Esophagus mucosa (tissue), 1 donor: ENCODE measurements at places on chromosomes 5 and 9.

GRCh38 chr5:105952875-105953274 is 1717.9 kb downstream of the EFNA5 start:
- ATAC-seq: no peak

DNA sequence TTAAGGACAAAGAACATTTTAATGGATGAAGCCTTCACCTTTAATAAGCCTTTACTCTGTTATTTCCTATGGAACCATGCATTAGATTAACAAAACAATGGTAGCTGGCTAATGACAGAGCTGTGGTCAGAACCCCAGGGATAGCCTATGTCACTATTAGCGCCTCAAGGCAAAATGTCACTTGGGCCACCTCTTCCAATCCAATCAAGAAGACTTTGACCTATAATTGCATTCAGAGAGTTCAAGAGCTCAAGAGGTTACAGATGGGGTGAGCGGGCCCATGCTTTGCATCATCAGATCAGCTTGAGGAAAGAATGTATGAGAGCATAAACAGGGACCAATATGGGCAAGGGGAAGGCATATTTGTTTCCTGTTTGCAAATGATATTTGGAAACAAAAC is 425.1 kb downstream of the ARHGEF28 start:
- no peak for ATAC-seq

DNA sequence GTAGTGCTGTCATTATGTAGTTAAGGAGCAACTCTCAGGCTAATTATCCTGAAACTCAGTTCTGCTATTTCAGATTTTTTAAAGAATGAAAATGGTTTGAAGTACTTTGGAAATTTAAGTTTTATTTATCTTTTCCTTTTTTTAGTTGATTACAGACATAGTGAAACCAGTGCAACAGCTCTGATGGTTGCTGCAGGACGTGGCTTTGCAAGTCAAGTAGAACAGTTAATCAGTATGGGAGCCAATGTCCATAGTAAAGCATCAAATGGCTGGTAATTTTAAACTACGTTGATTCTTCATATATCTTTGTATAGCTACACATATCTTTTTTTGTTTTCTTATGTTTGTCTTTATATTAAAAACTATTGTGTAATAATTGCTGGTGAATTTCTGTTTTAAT is 34.9 kb downstream of the YTHDC2 start:
- ATAC-seq: no peak

GRCh38 chr9:35847792-35848572 is 19.0 kb downstream of the TMEM8B start:
- peak; percentile 77 for ATAC-seq

GRCh38 chr5:175285261-175285660 is 158.7 kb downstream of the DRD1 start:
- no peak for ATAC-seq

DNA sequence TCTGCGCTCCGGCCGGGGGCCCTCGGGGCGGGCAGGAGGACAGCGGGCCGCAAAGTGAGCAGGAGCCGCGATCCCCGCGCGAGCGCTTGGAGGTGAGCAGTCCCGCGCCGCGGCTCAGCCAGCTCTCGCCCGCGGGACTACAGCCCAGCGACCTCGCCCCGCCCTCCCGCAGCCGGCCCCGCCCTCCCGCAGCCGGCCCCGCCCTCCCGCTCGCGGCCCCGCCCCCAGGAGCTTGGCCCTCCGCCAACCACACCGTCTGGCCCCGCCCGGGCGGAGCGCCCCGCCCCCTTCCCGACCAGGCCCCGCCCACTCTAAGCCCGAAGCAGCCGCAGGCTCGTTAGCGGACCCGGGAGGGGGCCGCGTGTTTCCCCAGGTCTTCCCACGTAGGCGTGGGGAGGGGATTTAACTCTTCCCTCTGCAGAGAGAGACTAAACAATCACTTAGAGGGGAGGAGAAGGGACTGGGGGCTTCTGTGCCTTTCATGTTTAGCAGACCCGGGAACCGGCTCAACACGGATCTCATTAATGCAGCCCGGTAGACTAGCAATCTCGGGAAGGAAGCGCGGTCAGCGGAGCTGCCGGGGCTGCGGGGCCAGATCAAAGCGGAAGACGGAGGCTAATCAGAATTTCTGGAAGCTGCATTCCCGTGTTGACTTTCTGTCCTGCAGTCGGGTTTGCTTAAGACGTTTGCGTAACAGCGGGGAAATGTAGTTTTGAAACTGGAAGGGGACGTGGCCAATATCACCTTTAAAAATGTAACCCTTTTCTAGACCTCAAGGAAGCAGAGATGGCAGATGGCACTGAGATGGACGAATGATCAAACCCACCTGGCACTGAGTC is at the start of gene MYO10:
Gene MYO10, minus strand, starts transcription at position 139 of the 839 bp plus-strand sequence. CDS start 480 bp downstream, outside the sequence.
- ATAC-seq: peak; percentile 91

DNA sequence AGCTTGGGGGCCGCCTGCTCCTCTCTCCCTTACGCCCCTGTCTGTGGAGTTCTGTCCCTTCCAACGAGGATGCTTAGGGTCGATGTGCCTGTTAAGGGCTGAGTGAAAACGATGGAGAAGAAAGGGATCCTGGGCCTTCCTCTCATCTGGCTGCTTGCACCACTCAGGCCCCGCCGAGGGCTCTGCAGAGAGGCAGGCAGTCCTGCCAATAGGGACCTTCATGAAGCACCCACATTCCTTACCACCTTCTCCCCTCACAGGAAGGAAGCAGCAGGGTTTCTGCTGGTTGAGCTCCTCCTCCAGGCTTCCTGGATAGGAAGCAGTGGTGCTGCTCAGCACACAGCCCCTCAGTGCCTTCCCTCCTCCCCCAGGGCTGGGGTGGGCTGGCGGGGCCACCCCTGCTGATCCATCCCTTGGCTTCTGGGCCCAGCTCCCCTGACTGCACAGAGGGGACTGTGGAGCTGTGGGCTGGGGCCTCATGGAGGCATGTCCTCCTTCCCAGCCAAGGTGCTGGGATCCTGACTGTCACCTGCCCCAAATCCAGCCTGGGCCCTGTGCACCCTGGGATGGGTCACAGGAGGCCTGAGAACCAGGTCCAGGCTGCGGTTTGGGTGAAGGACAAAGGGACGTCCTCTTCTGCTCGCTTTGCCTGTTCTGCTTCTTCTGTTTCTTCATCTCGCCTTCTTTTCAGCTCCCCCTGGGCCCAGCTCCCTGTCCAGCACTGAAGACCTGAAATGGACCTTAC is 50.5 kb downstream of the AHRR start:
- ATAC-seq: no peak

- ATAC-seq: no peak
Observed at GRCh38 chr5:1029945-1030625, 21.5 kb downstream of the NKD2 start.

DNA sequence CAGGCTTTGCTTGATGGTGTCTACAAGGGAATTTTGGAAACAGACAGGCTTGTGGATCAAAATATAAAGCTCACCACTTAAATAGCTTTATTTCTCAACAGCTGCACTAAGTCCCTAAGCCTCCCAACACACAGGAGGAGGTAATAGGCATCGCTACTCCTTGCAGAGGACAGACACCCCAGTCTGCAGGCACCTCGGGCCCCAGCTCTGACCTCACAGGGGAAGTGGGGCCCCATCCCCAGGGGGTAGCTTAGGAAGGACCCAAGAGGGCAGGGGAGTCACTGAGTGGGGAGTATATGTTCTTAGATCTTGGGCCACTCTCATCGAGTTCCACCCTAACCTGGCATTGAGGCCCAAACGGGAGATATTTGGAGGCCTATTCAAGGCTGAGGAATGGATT is 66.7 kb upstream of the XPA start:
- peak; percentile 22 for ATAC-seq

- no peak for ATAC-seq
Observed at GRCh38 chr5:87195104-87195591, 72.5 kb upstream of the RASA1 start.

GRCh38 chr5:157269761-157270272 is 3.9 kb downstream of the CYFIP2 start:
- ATAC-seq: no peak

DNA sequence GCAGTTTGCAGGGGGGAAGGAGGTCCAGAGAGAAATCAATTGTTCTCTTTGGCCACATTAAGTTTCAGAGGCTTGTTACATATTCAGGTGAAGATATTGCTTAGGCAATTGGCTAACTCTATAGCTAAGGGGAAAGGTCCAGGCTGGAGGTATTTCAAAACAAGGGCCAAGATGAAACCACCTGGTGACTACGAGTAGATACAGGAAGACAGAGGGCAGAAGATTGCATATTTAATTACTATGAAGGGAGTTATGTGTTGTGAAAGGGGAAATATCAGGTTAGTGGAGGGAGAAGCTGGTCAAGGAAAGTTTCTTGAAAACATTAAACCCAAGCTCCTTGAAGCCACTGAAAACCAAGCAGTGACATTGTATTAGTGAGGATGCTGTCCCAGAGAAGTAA is 1.9 kb upstream of the RAD23B start:
- no peak for ATAC-seq

- ATAC-seq: peak; percentile 35
Observed at GRCh38 chr9:133188006-133188842, 20.8 kb downstream of the OBP2B start.
